Iris pigment epithelial cell (primary cell): ENCODE measurements at places on chromosomes 1 and 21.

GRCh38 chr1:30291526-30291925 lies 431.9 kb downstream of the MATN1 start:
- DNase-seq, result no peak

DNA sequence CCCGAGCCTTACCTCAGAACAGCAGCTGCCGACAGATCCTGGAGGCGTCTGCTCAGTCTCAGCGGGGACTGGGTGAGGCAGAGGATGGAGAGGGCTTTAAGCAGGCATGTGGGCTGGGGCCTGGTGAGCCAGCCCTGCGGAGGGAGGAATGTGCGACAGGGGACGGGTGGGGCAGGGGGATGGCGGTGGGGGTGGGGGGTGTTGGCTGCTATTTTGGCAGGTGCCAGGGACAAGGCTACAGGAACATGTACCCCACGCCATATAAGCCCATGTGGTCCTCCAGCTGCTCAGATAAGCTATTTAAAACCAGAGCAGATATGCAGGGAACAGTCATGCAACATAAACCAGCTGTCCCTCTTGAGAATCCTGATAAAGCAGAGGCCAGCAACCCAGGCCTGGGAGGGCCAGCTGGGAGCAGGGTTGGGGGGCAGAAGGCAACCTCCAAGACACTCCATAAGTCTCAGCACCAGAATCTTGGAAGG lies at the start of gene TNNT2:
TNNT2 (minus strand) TSS at position 70 of the 482 bp plus-strand sequence. CDS start 4,426 bp downstream, outside the sequence.
- DNase-seq, result no peak

- DNase-seq, result no peak
Observed at GRCh38 chr1:168552961-168553360, 9.2 kb upstream of the XCL2 start.

DNA sequence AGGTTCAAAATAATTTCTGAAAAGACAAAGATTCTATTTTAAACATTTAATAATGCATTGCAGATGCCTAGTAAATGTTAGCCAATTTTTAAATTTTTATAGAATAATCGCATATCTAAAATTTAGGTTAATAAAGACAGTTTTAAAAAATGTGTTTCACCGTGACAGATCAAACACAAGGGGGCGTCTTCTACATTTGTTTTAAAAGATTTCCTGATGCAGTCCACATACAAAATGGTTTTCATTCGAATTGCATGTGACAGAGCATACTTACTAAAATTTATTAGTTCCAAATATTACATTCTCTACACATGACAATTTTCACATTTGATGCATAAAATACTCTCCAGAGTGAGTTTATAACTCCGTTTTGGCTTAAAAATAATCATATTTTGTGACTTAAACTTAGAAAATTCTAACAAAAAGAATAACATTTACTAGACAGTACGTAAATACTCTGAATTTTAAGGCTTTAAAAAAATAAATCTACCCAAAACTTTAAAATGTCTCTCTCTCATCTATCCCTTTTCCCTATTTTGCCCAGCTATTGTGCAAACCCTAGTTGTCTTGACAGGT lies 75.5 kb downstream of the ADAMTS1 start:
- peak; percentile 65 for DNase-seq

DNA sequence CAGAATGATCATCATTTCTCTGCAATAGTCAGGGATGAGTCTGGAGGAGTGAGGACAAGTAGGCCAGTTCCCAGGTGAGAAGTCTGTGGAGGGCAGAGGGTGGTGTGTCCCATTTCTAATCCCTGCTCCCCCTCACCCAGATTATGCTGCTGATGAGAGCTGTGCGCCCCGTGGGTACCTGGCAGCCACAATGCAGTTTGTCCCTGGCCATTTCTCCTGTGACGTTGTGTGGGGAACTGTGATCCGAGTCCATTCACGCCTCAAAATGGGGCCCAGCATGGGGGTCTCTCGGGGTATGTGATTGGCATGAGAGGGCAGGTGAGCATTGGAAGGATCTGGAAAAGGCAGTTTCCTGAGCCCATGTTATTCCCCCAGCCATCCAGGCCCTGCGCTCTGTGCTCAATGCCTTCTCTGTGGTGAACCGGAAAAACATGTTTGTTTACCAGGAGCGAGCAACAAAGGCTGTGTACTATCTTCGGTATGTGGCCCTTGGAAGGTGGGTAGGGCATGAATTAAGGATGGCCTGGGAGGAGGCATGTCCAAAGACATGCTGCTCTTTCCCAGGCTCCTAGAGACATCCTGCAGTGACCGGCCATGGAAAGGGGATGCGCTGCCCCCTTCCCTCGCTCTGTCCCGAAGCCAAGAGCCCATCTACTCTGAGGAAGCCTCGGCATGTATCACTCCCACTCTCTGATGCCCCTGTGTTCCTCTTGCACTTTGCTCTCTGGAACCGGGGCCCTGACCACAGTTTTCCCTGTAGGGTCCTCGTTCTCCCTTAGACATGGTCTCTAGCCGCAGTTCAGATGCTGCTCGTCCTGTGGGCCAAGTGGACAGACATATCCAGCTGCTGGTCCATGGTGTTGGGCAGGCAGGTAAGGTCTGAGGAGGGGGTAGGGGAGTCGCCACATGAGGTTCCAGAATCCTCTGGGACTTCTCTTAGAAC lies 16.4 kb downstream of the HYI start:
- no peak for DNase-seq

- DNase-seq, result no peak
Observed at GRCh38 chr21:28235169-28235895, 757.3 kb downstream of the LTN1 start.
